Astrocyte (in vitro differentiated cells and primary cell): ENCODE measurements at places on chromosomes 4 and X. TPM values are rescaled to one million over a fixed set of nuclear protein-coding genes. Genes with fewer than 3 reads are reported as not detected.

GRCh38 chr4:7647600-7648543, 213.1 kb upstream of the PSAPL1 start:
- DNase-seq, result peak; percentile 57

- DNase-seq, result no peak
Measured at GRCh38 chr4:4596720-4597119, 54.9 kb upstream of the STX18 start.

- no peak for DNase-seq
Measured at GRCh38 chr4:721261-722168, 15.9 kb downstream of the PCGF3 start.

GRCh38 chr4:112845386-112845785, 204.1 kb upstream of the ANK2 start:
- no peak for DNase-seq

DNA sequence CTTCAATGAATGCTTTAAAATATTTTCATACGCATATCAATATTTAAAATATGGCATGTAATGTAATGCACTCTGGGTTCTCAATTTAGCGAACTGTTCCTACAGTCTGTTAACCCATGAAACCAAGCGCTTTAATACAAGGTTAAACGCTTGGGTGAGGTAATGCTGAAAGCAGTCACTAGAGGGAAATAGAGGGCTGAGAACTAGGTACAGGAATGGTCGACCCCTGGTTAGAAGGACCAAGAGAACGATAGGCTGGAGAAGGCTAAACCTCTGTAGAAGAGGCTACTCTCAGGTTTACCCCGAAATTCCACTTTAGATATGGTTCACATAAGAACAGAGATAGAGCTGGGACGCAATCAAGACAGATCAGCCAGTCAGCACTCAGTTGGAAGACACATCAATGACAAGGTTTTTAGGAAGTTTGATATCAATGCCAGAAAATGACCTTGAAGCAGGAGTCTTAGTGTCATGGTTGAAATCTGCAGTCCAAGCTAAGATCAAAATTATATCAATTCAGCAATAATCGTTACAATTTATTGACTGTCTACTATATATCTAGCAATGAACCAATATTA, 26.9 kb downstream of the ARSJ start:
- peak; percentile 40 for DNase-seq

GRCh38 chr4:127256500-127256899, 376.3 kb upstream of the INTU start:
- no peak for DNase-seq

The ALB gene
- total RNA-seq, result 0.75 TPM in 1 of 2 replicates, not detected in the other
